ENCODE measurements at places on chromosomes 5 and 9.

DNA sequence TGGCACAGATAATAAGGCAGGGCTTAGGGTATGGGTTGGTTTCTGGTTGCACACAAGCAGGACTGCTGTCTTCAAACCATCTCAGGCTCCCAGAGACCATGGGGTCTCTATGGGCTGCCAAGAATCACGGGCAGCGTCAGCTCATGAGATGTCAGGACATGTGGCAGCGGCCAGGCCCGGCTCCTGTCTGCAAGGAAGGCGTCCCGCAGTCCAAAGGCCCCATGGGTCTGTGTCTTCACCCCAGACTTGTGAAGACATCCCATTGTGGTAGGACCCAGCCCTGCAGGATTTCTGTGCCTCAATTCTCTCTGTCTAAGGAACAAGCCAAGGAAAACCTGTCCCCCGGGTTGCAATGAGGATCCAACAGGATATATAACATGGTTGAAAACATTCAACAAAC is 32.6 kb downstream of the IPPK start:
- DNase-seq, result no peak

- no peak for DNase-seq
Observed at GRCh38 chr5:146745931-146746577, 132.5 kb downstream of the PPP2R2B start.

DNA sequence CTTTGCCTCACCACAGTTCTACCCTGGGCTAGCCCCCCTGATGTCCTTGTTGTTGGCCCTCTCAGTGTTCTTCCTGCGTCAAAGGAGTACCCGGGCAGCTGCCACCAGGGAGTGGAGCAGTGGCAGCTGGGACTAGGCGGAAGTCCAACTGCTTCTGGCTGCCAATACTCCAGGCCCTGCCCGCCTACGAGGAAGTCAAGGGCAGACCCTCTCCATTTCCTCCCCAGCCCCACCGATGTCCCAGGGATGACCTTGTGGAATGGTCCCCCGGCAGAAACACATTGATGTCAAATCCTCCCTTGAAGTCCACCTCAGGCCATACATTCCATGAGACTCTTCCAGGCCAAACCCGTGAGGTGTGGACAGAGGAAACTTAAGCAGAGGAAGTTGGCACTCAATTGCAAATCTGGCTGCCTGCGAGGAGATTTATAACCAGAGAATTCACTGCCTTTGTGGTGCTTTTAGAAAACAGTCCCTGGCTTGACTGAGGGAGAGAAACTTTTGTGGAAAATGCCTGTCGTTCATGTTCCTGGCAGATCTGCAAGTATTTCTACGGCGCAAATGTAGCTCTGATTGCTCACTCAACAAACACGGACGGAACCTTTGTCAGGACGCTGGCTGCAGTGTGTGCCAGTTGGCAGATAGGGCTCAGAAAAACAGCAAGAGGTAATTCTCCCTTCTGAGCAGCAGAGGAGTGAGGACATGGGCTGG is 339.7 kb downstream of the RAB3C start:
- DNase-seq, result peak; percentile 61

GRCh38 chr9:38172586-38172985 is 103.6 kb upstream of the SHB start:
- DNase-seq, result no peak

GRCh38 chr5:104048231-104048630 is 485.6 kb upstream of the NUDT12 start:
- DNase-seq, result no peak

GRCh38 chr9:129889941-129890717 is 54.9 kb downstream of the USP20 start:
- no peak for DNase-seq

- no peak for DNase-seq
Observed at GRCh38 chr5:36606036-36606427, 374 bp upstream of the SLC1A3 start.

DNA sequence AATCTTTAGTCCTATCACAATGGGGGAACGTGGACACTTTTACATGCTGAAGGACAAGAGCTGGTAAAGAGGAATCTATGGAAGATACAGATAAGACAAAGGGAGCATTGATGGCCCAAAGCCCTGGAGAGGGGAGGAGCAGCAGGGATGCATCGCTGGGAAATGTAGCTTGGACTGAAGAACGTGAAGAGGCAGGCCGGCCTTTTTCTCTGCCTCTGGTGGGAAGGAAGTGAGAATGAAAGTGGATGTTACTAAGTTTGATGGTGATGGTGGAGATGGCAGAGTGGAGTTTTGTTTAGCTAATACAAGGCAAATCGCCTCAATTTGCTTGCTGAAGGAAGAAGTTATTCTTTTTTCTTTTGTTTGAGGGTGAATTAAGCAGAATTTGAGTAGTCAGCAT is 124.6 kb upstream of the TAF11L2 start:
- no peak for DNase-seq

GRCh38 chr5:75239681-75240080 is 3.0 kb upstream of the ANKRD31 start:
- DNase-seq, result no peak

- peak; percentile 72 for DNase-seq
Observed at GRCh38 chr5:149265597-149265996, 6.1 kb upstream of the AFAP1L1 start.

GRCh38 chr5:142865631-142866030 is 95.5 kb downstream of the ARHGAP26 start:
- no peak for DNase-seq

DNA sequence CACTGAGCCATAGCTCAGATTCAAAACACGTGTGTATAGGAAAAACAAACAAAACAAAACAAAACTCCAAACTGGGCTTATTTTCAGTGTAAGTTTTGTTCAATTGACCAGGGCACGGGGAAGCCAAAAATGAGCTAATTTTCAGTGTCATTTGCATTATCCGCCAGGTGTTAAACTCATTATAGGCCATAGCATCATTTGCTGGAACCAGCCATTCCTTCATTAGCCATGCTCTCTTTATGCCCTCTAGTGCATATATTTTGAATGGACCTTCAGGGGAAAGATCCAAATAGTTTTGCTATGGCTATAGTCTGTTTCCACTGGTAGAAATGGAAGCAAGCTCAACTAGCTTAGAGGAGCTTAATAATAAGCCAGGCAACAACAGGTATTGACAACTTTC is 1205.2 kb upstream of the DMAC1 start:
- DNase-seq, result no peak

GRCh38 chr9:76441551-76442322 is 17.2 kb upstream of the GCNT1 start:
- peak; percentile 26 for DNase-seq

- DNase-seq, result no peak
Observed at GRCh38 chr9:549455-549997, 292.0 kb upstream of the DMRT1 start.

DNA sequence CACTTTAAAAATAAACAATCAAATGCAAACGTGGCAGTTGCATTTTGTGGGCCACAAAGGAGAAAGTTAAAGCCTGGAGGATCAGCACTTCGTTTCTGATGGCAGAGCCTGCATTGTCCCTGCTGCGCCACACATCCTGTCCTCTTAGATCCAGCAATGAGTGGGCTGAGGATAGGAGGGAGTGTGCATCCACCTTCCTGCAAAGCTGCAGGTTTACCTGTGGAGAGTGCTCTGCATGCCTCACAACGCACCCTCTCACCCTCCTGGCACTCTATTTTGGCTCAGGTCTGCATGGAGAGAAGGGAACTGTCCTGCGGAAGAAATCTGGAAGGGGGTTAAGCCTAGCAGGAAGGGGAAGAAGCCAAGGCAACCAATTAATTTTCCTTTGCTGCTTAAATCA is 212.2 kb upstream of the SLC24A2 start:
- no peak for DNase-seq

DNA sequence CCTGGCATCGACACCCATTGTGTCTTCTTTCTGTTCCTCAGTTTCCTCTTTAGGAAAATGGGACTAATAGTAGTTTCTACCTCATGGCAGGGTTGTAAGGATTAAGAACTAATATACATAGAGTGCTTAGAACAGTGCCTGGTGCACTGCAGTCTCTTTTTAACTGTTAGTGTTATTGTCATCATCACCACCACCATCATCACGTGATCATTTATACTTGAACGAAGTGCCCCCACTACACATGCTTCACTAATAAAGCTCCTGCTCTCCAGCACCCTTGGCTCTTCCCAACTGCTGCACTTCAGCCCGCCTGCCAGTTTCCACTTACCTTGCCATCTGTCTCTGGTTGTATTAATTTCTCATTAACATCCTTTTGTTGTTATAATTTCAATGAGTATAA is 35.8 kb upstream of the MAST4 start:
- DNase-seq, result no peak

- DNase-seq, result peak; percentile 93
Observed at GRCh38 chr5:96657068-96657467, 5.1 kb upstream of the CAST start.

DNA sequence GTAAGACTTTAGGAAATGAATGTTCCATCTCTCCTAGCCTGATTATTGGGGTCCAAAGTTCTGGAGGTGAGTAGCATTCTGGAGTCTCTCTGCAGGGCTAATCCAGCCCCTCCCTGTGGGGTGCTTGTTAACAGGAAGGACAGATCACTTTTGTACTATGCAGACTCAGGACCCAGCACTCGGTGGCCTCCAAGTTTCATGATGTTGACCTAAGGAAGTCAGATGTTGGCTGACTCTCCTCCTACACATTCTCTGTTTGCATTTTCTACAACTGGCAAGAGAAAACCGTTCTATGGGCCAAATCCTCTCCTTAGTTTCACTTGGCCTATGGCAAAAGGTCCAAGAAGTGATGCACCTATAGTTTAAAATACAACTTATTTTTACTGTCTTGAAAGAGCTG is 5.5 kb upstream of the PDE8B start:
- no peak for DNase-seq

GRCh38 chr5:53029608-53030007 is 40.5 kb downstream of the ITGA2 start:
- no peak for DNase-seq

DNA sequence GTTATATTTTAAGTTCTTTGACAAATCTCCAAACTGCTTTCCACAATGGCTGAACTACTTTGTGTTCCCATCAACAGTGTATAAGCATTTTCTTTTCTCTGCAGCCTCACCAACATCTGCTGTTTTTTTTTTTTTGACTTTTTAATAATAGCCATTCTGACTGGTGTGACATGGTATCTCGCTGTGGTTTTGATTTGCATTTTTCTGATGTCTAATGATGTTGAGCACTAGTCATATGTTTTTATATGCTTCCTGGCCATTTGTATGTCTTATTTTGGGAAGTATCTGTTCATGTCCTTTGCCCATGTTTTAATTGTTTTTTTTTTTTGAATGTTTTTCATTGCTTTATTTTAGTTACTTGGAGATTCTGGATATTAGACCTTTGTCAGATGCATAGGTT is 196.6 kb downstream of the PLK2 start:
- DNase-seq, result no peak

GRCh38 chr5:143896516-143896915 is 84.6 kb downstream of the HMHB1 start:
- DNase-seq, result no peak

- peak; percentile 24 for DNase-seq
Observed at GRCh38 chr5:179732918-179733771, 523 bp downstream of the MAML1 start.

DNA sequence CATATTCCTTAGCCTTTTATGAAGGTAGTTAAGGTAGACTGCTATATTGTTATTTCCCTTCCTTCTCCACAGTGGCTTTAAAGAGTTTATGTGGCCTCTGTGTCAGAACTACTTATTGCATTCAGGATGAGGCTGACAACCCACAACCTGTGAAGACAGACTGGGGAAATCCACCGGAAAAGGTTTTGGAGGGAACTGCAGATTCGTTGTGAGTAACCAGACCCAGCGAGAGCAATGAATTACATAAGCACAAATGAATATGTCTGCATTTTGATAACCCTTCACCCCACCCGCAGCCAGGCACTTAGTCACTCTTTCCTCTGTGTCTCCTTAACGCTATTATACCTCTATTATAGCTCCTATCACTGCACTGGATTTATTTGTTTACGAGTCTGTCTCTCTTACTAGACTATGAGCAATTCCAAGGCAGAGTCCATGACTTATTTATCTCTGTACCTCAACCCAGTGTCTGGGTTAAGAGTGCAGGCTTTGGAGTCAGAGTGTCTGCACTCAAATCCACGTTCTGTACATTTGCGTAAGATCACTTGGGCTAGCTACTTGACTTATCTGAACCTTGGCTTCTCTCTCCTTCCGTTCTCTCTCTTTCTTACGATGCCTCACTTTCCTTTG is 19.2 kb downstream of the KCTD16 start:
- DNase-seq, result peak; percentile 37

GRCh38 chr9:96116275-96117064 is 185.5 kb downstream of the HSD17B3 start:
- no peak for DNase-seq

GRCh38 chr5:10442576-10442975 is 897 bp downstream of the ROPN1L start:
- peak; percentile 53 for DNase-seq

Data from AG10803 (cell line).